Mucosa of gallbladder (tissue), 1 donor: ENCODE measurements at places on chromosomes 13 and 19.
A peak's percentile ranks its signal among the peaks of the same experiment; 100 is the strongest.

GRCh38 chr13:43770871-43771270, 15.9 kb downstream of the ENOX1 start:
- no peak for DNase-seq

DNA sequence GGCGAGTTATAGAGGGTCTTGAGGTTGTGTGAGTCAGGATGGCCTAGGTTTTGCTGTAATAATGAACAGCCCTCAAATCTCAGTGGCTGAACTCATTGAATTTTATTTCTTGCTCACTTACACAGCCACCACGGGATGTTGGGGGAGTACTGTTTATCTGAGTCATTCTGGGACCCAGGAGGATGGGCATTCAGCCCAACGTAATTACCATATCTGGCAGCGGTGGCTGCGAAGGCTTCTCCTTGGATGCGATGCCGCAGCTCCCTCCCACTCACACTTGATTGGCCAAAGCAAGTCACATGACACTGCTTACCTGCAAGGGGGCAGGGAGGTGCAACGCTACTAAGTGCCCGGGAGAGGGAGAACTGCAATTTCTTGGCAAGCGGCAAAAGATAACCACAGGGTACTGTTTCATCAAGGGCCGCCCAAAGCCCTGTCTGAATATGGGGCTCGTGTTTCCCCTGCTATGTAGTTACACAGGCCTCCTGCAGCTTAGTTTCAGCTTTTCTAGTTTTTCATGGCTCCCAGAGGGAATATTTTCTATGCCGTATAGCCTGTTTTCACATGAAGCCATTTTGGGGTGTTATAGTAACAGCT, 19.9 kb downstream of the ZSWIM9 start:
- no peak for DNase-seq

GRCh38 chr13:26184791-26185250, 37.3 kb downstream of the RNF6 start:
- peak; percentile 77 for DNase-seq

DNA sequence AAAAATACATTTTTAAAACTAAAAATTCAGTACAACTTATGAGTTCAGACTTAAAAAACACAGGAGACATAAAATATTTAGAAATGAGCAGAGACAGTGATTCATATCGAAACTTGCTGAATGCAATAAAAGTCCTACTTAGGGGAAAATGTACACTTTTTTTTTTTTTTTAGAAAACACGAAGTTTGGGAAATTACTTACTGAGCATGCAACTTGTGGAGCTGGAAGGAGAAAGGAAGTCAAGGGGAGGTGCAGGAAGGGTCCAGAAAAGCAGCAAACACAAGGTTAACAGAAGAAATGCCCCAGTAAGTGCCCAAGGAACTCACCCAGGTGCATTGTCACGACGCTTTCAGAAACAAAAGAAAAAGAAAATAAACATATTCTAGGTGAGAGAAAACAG, 18.6 kb upstream of the LAIR1 start:
- no peak for DNase-seq

GRCh38 chr13:51339952-51340732, 651 bp downstream of the SERPINE3 start:
- DNase-seq, result no peak

GRCh38 chr19:4861147-4861546, 6.3 kb downstream of the PLIN3 start:
- DNase-seq, result peak; percentile 84

DNA sequence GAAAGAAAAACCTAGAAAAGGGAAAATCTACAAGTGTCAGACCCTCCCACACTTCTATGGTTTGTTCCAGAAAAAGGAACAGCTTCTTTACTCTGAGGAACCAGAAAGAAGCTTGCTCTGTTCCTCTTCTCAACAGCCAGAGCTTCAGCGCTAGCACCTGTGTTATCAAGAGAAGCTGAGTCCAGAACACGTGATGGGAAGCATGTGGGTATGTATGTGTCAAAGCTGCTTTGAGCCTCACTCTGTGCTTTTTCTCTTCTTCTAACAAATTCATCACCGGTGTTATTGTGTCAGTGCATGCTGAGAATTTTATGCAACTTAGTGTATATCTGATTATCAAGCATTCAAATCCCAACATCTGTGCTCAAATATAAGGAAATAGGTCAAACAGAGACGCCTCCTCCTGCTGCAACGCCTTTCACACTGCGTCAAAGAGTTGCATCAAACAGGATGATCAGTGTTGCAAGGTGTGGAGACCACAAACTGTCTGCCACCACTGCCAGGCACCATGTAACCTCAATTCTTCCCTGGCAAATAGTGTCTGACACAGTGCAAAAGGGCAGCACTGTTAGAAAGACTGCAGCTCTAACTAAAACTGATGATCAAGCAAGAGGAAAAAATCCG, 83.9 kb downstream of the LRRC63 start:
- peak; percentile 27 for DNase-seq

- DNase-seq, result no peak
Measured at GRCh38 chr19:40799558-40800338, 757 bp downstream of the EGLN2 start.

DNA sequence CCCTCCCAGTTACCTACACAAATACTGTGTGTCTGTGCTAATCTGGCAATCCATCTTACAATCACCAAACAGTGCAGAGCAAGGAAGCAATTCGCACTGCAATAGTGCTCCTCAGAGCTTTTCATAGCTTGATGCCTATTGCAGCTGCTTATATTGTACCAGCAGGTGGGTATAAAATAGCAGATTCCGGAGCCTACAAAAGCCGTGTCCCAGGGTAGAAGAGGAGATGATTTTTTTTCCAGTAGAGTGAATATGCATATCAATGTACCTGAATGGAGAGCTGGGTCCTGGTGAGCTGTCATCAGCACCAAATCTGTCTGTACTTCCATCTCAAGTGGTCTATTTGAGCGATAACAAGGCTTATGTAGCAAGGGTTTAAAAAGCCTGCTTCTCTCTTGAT, 668.4 kb downstream of the DIAPH3 start:
- no peak for DNase-seq

- no peak for DNase-seq
Measured at GRCh38 chr19:52748336-52748950, 13.6 kb upstream of the ZNF611 start.

GRCh38 chr19:39413272-39413910, 922 bp downstream of the PLEKHG2 start:
- peak; percentile 56 for DNase-seq

DNA sequence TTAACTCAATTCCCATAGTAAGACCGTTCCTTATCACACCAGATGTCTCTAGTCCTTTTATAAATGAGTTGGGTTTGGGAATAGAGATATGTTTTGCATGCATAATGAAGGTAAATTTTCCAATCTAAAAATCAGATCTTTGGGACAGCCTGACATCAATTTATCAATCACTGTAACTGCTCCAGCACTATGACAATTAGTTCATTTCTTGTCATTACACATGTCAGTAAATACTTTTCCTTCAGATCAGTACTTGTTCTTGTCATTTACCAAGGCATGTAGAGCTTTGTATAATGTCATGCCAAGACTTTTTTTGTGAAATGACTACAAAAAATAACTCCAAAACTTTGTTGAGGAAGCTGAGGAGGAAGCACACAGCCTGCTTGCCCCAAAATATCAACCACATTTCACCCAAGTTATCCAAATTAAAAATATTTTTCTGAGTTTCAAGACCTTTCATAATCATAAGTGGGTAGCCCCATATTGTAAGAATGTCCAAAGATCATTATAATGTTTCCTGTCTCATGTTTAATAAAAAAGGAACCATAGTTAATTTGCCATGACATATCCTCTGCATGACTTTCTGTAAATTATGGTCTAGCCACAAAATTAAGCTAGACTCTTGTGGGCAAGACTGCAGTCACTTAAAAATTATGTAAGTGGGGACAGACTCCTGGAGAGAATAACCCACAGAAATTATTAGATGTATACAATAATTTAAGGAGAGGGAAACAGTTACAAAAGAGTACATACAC, 586.8 kb downstream of the TBC1D4 start:
- no peak for DNase-seq

GRCh38 chr19:45406226-45407090, at the start of gene POLR1G:
Gene POLR1G (plus strand): TSS chr19:45406644. CDS start chr19:45406697, 53 bp downstream.
- peak; percentile 78 for DNase-seq

DNA sequence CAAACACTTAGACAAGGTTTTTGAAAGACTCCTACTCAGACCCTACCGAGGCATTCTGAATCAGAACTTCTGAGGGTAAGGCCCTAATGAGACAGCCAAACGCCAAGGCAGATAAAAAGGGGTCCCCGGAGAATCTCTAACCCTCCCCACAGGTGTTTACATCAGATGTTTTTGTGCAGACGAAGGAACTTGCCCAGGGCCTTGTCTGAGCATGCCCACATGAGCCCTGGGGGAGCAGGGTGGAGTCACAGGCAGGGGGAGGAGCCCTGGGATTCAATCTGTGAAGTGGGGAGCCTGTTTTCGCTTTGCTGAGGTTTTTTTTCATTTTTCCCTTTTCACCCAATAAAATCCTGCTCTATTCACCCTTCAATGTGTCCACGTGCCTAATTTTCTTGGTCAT, 61.6 kb upstream of the MED4 start:
- no peak for DNase-seq

GRCh38 chr19:55638864-55639359, 1.9 kb upstream of the ZNF580 start:
- DNase-seq, result no peak

GRCh38 chr13:59680429-59681024, 483.2 kb downstream of the DIAPH3 start:
- no peak for DNase-seq

DNA sequence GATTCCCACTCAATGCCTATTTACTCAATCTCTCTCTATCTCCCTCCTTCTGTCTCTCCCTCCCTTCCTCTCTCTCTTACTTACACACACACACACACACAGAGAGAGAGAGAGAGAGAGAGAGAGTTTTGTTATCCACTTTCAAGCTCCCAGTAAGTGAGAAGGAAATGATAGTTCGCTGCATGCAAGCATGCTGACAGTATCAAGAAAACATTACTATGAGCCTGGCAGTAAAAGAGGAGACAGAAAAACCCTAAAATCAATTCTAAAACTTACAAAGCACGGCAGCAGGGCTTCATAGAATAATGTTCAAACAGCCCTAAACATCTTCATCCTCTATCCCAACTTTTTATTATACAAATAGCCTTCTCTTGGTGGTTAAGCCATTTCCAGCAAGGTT, 171.9 kb downstream of the FOXO1 start:
- no peak for DNase-seq

GRCh38 chr19:10074153-10074552, 12.0 kb upstream of the SHFL start:
- DNase-seq, result no peak

DNA sequence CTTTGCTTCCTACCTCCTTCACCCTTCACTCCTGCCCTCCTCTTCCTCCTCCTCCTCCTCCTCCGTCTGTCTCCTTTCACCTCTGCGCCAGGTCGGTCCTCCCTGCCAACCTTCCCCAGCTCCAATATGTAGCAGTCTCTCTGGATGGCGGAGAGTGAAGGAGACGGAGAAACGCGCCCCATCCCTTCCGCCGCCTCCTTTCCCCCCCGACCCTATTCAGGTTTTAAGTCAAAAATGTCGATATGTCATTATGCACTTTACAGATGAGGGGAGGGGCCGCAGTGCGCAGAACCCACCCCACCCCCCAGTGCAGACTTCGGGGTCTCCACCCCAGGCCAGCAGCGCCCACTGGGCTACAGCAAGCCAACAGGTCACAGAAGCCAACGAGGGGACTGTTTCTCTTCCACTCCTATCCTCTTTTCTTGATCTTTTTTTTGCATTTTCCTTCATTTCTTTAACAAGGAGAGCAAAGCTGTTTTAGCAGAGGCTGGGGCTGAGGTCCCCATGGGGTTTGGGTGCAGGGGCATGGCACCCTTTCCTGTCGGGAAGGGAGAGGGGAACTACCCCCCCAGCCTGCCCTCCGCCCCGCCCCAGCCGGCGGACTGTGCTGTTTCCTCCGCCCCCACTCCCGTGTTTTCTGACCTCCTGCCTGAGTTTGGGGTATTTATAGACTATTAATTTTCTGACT, 9.2 kb downstream of the MIDN start:
- no peak for DNase-seq

GRCh38 chr19:34375598-34375997, 10.6 kb downstream of the GPI start:
- no peak for DNase-seq

DNA sequence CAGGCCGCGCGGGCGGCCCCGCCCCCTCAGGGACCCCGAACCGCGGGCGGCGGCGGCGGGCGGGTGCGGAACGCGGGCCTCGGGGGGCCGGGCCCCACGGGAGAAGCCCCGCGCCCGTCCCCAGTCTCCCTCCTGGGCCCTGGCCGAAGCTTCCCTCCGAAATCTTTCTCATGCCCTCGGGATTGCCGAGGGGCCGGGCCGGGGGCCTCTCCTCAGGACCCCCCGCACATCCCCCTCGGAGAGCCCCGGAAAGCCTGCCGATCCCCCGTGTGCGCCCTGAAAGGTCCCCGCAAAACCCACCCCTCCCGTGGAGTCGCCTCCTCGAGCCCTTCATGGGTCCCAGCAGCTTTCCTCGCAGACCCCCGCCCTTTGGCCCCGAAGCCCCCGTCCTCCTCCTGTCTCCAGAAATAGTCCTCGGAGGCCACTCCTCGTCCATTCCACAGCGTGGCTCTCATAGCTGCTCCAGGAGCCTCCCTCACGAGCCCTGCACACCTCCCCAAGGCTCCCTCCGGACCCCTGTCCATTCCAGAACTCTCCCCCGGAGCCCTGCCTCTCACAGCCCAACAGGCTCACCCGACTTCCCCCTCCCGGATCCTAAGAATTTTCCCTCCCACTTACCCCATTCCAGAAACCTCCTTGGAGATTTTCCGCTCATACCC, 555 bp downstream of the SAMD4B start:
- DNase-seq, result no peak

- no peak for DNase-seq
Measured at GRCh38 chr13:40472427-40473220, 193.8 kb downstream of the FOXO1 start.

DNA sequence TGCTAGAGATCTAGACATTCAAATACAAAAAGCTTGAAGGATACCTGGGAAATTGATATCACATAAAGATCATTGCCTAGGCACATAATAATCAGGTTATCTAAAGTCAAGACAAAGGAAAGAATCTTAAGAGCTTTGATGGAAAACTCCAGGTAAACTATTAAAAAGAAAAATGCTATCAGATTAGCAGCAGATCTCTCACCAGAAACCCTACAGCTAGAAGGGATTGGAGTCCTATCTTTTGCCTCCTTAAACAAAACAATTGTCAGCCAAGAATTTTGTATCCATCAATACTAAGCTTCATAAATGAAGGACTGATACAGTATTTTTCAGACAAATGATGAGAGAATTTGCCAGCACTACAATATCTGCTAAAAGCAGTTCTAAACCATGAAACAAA, 682.4 kb upstream of the ATXN8OS start:
- DNase-seq, result no peak

DNA sequence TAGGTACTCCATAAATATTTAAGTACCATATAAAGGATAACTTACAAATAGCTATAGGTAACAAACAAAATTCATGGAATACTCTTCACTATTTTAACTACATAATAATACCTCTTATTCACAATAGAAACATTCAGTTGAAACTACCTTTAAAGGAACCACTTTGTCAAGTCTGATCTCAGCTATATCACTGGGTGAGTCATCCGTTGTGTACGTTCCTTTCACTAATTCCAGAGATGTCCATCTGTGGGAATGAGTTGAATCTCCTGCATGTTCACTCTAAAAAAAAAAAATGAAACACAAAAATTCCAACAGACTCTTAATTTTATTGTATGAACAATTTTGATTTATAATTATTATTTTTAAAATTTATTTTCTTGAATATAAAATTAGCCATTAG, 149.4 kb upstream of the FBXL3 start:
- no peak for DNase-seq
